ENCODE measurements at places on chromosomes 1 and 21.

GRCh38 chr1:230772457-230773395 lies 25.5 kb downstream of the CAPN9 start:
- DNase-seq: no peak

DNA sequence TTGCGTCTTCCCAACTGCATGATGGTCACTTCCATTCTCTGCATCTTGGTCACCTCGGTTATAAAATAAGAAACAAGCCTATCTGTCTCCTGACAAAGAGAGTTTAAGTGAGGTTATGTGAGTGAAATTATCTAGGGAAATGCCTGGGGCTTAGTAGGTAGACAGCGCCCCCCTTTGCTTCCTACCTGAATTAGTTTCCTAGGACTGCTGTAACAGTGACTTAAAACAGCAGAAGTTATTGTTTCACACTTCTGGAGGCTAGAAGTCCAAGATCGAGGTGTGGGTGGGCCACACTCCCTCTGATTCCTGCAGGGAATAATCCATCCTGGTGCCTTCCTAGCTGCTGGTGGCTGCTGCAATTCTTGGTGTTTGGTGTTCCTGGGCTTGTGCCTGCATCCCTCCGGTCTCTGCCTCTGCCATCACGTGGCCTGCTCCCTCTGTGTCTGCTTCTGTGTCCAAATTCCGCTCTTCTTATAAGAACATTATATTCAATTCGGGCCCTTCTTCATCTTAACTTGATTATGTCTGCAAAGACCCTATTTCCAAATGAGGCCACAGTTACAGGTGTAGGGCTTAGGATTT lies 92.6 kb downstream of the IGSF21 start:
- DNase-seq: no peak

DNA sequence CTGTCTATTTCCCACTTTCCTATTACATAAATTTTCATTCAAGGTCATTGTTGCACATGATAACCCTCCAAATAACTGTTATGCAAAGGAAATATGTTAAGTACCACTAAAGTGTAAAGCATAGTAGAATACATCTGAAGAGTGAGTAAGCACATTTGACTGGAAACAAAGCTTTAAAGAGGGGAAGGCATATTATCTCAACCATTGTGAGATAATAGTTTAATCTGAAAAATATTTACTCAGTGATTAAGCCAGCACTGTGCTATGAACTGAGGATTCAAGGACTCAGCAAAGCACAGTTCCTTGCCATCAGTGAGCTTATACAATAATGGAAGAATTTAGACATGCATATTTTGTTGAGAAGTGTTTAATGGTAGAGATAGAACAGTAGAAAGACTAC lies 127.4 kb downstream of the HMCN1 start:
- DNase-seq: no peak

DNA sequence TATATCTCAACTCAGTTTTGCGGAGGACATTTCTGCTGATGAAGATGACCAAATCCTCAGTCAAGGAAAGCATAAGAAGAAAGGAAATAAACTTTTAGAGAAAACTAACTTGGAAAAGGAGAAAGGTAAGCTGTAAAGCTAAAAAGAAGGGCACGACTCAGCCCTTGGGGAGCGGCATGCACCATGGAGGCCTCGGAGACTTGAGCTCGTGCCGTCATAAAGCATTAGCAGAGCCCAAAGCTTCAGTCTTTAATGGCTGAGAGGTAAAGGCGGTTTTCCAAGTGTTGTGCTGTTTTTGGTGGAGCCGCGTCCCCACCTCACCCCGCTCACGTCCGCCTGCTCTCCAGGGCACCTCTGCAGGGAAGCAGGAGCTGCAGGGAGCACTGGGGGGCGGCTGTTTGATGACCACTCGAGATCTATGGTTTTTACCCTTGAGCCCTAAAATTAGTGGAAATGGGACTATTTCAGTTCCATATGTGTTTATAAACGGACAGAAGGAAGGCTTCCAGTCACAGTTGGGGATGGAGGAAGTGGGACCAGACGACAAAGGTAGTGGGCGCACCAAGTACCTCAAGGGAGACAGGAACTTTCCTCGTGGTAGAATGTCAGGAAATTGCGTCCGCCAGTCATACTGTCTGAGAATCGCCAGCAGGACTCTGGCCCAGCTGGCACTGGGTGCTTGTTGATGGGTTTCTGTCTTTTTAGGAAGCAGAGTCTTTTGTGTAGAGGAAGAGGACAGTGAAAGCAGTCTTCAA lies 27.6 kb downstream of the RRP1B start:
- DNase-seq: no peak

DNA sequence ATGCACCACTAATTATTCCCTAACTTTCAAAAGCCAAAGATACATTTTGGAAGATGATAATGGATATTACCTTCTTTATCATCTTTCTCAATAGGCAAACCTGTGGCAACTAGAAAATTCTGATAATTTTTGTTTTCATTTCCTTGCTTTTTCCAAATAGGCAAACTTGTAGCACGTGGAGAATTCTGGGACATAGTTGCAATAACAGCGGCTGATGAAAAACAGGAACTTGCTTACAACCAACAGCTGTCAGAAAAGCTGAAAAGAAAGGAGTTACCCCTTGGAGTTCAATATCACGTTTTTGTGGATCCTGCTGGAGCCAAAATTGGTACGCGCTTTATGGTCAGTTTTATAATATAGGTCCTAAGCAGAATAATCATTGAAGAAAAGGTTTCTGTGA lies 1.5 kb downstream of the FPGT start:
- no peak for DNase-seq

- no peak for DNase-seq
Observed at GRCh38 chr1:41576620-41577019, 92.1 kb upstream of the EDN2 start.

DNA sequence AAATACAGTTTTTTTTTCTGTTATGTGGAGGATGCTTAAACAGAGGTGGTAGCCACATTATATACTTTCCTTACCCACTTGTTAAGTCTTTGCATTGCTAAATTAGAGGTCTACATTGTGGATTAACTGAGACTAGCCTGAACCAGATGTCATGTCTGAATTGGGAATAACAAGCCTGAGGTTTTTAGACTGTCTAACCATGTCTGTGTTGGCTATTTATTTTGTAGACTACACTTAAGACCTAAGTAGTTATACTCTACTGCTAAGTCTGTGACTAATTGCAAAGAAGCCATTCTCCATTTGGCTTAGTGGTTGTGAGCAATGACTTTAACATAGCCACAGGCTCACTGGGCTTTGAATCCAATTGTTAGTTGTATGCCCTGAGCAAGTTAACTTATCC lies 45.4 kb downstream of the CDC14A start:
- DNase-seq: no peak

DNA sequence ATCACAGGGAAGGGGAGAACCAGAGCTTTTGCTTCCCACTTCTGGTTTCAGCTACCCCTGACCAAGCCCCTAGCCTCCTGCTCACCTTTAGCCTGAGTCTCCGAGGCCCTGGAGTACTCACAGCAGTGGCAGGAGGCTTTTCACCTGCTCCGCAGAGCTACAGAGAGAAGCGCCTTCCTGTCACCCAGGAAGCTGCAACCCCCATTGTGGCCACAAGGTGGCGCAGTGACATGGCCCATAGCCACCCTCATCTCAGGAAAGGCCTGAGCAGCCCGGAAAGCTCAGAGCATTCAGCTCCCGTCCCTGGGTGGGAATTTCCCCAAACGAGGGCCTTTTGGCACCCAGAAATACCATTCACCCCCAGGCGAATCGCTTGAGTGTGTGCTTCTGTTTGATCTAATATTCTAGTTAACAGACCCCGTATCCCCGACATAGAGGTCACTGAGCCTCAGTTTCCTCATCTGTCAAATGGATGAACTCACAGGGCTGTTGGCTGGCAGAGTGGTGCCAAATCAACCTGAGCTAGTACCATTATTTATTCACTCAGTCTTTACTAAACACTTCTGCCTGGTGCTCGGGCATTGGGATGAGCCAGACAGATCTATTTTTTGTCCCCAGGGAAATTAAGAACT lies 25.3 kb downstream of the A3GALT2 start:
- DNase-seq: peak; percentile 83

GRCh38 chr1:235938709-235939479 lies 72.2 kb upstream of the LYST start:
- DNase-seq: no peak

- DNase-seq: peak; percentile 23
Observed at GRCh38 chr1:67760030-67760821, 73.0 kb downstream of the GNG12 start.

DNA sequence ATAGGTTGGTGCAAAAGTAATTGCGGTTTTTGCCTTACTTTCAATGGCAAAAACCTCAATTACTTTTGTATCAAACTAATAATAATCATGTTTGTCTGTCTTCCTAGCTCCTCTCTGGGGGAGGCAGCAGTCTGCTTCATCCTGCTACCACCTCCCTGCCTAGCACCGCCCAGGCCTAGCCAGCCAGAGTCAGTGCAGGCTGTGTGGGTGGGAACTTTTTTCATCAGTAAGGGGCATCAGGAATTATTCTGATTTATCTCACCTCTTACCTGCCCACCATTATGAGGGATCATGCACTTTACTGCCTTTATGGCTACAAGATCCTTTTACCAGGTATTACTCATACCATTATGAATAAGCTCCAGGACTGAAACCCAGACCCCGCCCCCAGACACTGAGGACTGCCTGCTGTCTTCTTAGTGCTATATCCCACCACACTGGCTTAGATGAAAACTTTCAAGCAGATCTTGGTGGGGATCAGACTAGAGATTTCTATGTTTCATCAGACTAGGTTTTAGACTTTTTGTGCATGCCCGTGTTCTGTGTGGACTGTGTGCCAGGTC lies 116.4 kb downstream of the PBX1 start:
- DNase-seq: no peak

DNA sequence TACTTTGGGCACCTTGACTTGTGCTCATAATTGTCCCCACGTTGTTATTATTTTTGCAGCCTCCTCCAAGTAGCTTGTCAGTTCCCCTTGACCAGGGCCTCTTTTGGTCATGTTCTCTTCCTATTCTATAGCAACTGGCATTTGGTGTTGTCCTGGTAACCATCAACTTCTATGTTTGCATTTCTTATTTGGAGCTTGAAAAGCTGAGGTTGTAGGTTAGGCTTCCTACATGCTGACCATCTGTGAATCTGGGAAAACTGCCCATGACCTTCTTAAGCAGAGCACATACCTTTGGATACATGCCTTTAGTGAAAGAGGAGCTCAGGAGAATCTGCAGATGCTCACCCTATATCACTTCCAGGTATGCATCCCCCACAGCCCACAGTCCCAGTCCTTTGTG lies 160.8 kb downstream of the HHAT start:
- DNase-seq: no peak

GRCh38 chr1:163844459-163844858 lies 522.7 kb downstream of the NUF2 start:
- no peak for DNase-seq

- DNase-seq: no peak
Observed at GRCh38 chr1:112563341-112563740, 54.6 kb downstream of the WNT2B start.

- no peak for DNase-seq
Observed at GRCh38 chr1:167683641-167684502, 37.9 kb upstream of the MPZL1 start.

Data from stimulated activated CD8-positive, alpha-beta memory T cell treated with anti-CD3 and anti-CD28 coated beads, Interleukin-7, amount 100 ng/mL, for 1 hour (primary cell).